GM12864 (cell line): ENCODE measurements at places on chromosomes 4 and X.
A peak's percentile ranks its signal among the peaks of the same experiment; 100 is the strongest.

DNA sequence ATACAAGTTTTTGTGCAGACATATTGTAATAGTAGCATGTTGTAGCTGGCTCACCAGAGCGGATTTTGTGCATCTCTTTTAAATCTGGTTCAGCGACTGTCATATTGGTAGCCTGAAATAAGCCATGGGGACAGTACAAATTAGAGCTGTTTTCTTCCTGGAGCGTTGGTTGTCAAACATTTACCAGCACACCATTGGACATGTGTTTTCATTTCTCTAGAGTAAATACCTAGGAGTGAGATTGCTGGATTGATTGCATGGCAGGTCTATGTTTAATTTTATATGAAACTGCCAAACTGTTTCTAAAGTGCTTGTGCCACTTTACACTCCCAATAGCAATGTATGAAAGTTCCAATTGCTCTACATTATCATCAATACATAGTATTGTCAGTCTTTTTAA is 2.6 kb upstream of the ARAF start:
- no peak for DNase-seq

GRCh38 chr4:113436360-113436759 is 325.2 kb downstream of the CAMK2D start:
- no peak for DNase-seq

GRCh38 chr4:138952411-138952810 is 63.2 kb upstream of the NOCT start:
- no peak for DNase-seq

- DNase-seq, result no peak
These were observed 665.8 kb upstream of the POU3F4 start for GRCh38 chrX:82842286-82842685.

DNA sequence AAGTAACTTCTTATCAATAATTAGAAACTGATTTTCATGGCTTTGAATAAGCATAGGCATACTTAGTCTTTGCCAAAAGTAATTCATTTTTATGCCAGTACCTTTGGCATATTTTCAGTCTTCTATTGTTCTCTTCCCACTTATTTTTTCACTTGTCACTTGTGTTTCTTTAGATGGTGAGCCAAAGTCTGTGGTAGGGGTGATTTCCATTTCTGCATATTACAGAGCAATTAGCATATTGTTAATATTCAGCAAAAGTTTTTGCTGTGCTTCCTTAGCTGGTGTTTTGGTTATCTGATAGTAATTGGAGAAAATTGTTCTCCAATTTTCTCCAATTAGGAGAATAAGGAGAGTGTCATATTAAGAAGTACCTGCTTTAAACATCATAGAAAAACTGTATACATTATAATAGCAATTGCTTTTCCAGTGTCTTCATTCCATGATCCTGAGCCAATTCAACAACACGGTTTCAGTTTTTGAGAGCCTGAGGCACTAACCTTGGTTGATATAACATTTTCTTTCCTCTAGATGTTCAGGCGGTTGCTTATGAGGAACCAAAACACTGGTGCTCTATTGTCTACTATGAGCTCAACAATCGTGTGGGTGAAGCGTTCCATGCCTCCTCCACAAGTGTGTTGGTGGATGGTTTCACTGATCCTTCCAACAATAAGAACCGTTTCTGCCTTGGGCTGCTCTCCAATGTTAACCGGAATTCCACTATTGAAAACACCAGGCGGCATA is 64.7 kb downstream of the SMAD1 start:
- DNase-seq, result no peak

- no peak for DNase-seq
These were observed 14.8 kb upstream of the SPON2 start for GRCh38 chr4:1187182-1187581.

DNA sequence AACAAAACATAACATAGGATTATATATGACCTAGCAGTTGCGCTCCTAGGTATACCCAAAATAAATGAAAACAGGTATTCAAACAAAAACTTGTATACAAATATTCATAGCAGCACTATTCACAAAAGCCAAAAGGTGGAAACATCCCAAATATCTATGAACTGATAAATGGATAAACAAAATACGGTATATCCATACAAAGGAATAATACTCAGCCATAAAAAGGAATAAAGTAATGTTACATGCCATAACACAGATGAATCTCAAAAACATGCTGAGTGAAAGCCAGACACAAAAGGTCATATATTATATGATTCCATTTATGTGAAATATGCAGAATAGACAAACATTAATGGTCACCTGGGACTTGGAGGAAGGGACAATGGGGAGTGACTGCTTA is 5.2 kb downstream of the WNK3 start:
- no peak for DNase-seq

GRCh38 chr4:61520681-61521160 is 320.6 kb downstream of the ADGRL3 start:
- DNase-seq, result no peak

GRCh38 chr4:177283167-177283566 is 26.5 kb upstream of the NEIL3 start:
- DNase-seq, result no peak

GRCh38 chr4:95643627-95644026 is 94.9 kb upstream of the UNC5C start:
- no peak for DNase-seq

GRCh38 chrX:475926-476723 is 89.4 kb upstream of the PPP2R3B start:
- no peak for DNase-seq

DNA sequence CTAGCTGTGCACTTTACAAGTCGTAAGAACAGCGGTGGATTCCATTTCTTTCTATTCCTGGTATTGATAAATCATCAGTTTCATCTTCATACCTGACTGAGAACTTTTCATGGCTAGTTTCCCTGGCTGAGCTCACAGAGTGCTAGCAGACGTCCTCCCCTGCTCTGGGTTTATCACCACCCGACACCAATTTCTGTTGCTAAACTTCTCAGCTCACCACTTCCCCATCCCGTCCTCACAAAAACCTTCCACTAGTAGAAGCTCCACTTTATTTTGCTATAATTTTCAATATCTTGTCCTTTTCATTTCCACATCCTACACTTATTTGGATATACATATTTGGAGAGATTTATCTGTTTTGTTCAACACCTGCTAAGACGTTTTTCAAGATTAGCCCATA is 869.4 kb upstream of the FRG1 start:
- no peak for DNase-seq

DNA sequence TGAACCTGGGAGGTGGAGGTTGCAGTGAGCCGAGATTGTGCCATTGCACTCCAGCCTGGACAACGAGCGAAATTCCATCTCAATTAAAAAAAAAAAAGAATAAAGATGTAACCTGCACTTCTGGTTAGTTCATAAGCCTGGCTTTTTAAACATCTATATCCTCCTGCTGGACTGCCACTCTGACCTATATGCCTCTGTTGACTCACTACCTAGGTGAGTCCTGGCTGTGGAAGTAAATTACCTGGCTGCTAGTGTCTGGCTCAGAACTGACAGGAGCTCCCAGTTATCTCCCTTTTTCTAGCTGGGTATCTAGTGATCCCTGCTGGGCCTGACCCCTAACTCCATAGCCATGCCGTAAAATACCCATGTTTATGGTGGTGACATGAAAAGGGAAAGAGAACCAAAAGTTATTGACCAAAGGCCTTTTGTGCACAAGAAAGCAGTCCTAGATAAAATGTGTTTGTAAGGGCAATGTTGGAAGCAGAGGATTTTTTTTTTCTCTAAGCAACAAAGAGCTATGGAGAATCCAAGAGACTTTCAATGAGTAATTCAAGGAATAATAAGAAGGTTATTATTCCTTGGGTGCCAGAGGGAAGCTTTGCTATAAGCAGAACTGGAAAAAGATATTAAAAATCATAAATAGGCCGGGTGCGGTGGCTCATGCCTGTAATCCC is 10.4 kb upstream of the G3BP2 start:
- DNase-seq, result no peak

DNA sequence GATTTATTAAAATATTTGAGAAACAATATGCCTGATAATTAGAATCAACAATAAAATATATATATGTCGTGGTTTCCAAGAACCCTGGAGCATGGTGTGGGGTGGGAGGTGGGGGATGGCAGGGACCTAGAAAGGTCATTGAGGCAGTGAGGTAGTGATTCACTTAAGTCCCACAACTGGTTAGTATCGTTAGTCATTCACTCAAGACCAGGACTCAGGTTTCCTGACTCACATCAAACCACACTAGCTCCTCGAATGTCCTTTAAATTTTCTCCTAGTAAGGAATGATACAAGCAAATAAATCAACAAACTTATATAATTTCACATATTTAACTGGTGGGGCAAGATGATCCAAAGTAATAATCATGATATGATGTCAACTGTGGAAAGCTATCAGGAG is 158.8 kb upstream of the AADAT start:
- no peak for DNase-seq

DNA sequence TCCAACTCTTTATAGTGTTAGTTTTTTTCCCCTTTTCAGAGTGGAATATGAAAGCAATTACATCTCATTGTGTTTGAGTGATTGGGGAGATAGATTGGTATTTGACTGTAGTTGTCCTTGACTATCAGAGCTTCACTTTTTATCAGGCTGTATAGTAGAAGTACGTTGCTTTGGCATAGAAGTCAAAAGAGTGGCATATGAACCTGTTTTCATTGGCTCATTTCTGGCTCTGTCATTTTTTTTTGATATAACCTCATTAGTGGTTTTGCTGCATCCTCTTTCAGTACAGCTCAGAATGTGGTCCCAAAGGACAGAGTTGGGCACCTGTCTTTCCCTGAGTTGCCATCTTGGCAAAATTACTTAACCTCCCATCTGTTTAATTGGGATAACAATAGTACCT is 1.4 kb downstream of the TMA16 start:
- DNase-seq, result peak; percentile 31

DNA sequence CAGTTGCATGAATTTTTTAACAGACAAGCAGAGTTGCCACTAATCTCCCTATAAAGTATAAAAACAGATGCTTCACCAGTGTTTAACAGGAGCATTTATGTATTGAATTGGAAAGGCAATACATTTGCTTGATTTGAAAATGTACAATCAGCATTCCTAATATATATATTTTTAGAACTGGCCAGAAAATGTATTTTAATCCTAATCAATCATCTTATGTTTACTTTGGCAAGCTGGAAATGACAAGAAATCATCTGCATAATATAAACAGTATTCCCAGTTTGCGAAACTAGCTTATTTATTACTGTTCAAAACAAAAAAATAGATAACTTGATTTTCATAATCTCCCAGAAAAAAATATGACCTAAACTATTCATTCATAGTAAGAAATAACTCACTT is 123.9 kb downstream of the TBCK start:
- DNase-seq, result no peak

DNA sequence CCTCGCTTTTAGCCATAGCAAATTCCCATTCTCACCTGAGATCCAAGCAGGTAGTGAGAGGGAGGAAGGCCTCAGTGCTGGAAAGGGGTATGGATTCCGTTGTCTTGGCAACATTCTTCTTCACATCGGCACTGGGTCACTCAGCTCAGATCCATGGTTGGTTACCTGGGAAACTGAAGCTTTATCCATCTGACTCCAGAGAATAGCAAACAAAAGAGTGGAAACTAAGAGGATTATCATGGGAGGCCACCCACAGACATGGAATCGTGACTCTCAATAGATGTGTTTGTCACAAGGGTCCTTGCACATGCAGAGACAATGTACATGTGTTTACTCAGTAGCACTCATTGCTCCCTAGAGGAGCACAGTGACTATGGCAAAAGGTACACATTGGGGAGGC is 81.0 kb downstream of the MAGED4 start:
- no peak for DNase-seq

- DNase-seq, result no peak
These were observed 50.6 kb upstream of the PHOX2B start for GRCh38 chr4:41799126-41799525.

DNA sequence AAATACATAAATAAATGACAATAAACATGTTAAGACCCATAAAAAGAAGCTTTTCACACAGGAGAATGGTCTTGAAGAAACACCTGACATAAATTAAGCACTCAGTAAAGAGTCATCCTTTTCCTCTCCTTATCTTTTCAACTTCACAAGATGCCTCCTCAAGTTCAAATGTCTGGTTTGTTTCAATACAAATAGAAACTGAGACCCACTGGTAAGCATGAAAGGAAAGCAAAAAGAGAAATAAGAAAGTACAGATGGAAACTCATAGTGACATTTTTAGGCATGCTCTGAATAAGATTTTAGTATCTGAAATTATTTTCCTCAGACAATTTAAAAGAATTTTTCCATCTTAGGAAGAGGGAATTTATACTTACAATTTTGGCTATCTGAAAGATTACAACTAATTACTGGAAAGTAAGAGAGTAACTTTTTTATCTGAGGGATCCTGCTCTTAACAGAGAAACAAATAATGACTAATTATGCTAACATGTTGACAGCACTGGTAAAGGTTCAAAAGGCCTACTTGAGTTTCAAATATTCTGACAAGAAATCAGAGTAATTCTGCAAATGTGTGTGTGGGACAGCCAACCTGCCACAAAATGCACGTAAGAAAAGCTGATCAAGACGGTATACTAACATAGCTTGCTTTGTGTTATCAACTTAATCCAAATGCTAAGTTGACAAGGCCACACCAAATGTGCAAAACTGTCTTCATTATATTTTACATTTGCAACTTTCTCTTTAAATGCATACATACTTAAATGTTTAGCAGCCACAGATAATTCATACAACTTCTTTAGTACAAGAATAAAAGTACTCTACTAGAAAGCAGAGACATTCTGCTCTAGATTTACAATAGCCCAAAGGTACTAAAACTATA is 113.0 kb downstream of the IQCM start:
- DNase-seq, result no peak

- peak; percentile 2 for DNase-seq
These were observed 552.4 kb upstream of the MAGEB2 start for GRCh38 chrX:29662759-29663503.

DNA sequence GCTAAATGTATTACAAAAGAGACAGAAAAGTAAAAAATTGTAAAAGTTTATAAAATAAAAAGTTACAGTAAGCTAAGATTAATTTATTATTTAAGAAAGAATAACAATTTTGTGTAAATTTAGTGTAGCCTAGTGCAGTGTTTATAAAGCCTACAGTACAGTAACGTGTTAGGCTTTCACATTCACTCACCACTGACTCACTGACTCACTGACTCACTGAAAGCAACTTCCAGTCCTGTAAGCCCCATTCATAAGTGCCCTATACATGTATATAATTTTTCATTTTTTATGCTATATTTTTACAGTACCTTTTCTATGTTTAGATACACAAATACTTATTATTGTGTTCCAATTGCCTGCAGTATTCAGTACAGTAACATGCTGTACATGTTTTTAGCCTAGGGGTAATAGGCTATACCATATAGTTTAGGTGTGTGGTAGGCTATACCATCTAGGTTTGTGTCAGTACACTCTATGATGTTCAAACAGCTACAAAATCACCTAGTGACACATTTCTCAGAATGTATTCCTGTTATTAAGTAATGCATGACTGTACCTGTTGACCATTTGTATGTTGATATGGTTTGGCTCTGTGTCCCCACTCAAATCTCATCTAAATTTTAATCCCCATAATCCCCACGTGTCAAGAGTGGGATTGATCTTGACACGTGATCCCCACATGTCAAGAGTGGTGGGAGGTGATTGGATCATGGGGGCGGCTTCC is 57.9 kb downstream of the CFAP299 start:
- DNase-seq, result no peak
